ENCODE measurements at places on chromosomes 3 and 15.

DNA sequence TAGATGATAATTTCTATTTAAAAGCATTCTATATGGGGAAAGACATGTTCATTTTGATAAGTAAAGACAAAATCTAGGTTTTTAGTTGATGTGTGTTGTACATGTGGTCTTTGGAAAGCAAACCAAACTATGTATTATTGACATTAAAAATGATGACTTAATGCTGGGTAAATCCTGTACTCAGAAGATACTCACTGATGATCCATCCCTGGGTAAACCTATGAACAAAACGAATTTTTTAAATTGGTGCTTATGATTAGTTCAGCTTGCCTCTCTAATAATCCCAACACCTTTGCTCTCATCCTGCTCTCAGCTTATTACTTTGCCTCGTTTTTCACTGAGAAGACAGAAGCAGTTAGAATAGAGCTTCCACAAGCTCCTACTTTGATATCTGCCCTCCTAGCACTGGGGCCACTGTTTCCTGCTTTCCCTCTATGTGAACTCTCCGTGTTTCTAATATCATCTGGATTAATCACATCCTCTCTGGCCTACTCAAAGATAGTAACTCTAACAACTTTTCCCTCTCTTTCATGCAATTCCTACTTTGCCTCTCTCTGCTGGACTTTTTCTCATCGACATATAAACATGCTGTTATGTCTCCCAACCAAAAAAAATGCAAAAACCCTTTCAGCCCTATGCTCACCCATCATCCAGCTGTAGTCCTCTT is 29.3 kb downstream of the RARRES1 start:
- DNase-seq, result peak; percentile 43

DNA sequence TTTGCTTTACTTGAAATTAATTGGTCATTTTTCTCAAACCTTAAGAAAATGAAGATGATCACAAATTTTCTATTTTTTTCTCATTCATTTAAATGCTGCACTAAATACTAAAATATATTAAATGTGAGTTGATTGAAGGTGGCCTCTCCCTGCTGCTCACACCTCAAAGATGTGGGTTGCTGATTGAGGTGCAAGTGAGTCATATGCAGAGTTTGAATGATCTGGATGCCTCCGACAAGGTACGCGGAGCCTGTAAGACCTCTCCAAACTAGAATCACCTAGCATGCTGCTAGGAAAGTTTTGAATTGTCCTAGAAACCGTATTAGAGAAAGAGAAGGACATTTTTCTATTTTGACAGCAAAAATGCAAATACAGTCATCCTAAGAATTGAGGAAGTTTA is 211.3 kb upstream of the FEZF2 start:
- DNase-seq, result no peak

GRCh38 chr3:13654330-13655060 is 105.6 kb downstream of the FBLN2 start:
- no peak for DNase-seq

GRCh38 chr3:131007256-131007655 is 19.4 kb downstream of the ASTE1 start:
- no peak for DNase-seq

GRCh38 chr3:5187156-5187919 is at the start of gene EDEM1:
TSS of gene EDEM1 (plus strand) at chr3:5187707. CDS start at chr3:5187806, 99 bp downstream.
- DNase-seq, result peak; percentile 99

DNA sequence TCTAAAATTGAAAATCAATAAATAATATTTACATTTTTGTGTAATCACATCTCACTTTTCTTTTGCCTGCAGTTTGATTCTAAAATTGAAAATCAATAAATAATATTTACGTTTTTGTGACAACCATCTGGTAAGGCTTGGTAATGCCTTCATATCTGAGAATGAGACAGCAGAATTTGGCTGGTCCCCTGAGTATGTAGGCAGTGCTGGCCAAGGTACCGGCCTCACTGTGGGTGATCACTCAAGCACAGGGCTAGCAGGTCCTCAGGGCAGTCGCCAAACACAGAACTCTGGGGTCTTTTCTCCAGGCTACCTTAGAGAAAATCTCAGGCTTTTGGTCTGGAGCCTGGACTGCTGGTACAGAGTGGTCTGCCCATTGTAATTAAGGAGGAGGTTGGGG is 26.2 kb downstream of the RTP3 start:
- no peak for DNase-seq

- no peak for DNase-seq
Observed at GRCh38 chr3:178538056-178538455, 1.8 kb downstream of the KCNMB2 start.

DNA sequence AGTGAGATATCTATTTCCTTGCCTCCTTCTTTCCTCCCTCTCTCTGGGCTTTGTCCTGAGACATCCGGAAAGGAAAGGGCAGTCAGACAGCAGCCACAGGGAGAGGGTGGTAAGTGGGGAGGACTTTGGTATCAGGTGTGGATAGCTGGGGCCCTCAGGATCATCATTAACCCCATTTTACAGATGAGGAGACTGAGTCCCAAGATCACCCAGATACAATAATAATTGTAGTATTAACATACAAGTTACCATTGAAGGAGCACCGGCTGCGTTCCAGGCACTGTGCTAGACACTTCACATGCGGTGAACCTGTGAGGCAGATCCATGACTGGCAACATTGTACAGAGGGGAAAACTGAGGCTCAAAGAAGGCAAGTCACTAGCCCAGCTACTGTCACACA is 15.2 kb upstream of the LINGO1 start:
- no peak for DNase-seq

DNA sequence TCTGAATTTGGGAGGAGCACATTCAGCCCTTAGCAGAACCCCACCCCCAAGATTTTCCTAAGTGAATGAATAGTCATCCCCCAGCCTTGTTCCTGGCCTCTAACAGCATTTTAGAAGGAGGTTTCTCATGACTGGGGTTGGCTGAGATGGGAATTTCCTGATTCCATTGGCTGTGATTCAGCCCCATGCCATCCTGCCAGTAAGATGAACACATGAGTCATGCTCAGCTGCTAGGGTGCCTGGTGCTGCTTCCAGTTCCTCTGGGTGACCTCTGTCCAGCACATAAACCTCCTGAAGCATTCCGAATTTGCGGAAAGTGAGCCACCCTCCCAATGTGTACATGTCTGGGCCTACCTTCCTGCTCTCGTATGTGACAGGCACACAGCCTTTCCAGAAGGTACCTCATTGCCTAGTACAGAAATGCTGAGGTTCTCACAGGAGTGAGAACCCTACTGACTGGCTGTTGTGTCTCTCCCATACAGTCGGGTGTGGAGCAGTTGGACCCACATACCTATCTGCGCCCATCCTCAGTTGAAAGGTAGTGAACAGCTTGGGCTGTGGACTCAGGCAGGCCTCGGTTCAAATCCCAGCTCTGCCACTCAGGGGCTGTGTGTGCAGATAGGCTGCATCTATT is 91.7 kb downstream of the APBA2 start:
- DNase-seq, result peak; percentile 89

- DNase-seq, result no peak
Observed at GRCh38 chr15:100093211-100094126, 248.3 kb downstream of the ADAMTS17 start.

DNA sequence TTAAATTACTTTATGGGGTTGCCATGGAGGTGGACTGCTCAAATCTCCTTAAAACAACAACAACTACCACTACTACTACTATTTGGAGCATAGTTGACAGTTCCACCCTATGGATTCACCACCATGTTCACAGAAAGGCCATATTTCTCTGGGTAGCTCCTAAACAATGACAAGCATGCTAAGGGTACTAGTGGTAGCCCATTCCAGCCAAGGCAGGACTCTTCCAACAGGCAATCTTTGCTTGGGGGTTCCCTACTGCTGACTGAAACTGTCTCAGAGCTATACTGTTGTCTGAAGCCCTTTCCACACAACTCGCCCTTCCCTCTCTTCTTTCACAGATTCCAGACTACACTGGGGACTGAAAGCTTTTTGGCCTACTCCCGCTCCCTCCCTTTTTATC is 68.9 kb downstream of the CYP19A1 start:
- no peak for DNase-seq

DNA sequence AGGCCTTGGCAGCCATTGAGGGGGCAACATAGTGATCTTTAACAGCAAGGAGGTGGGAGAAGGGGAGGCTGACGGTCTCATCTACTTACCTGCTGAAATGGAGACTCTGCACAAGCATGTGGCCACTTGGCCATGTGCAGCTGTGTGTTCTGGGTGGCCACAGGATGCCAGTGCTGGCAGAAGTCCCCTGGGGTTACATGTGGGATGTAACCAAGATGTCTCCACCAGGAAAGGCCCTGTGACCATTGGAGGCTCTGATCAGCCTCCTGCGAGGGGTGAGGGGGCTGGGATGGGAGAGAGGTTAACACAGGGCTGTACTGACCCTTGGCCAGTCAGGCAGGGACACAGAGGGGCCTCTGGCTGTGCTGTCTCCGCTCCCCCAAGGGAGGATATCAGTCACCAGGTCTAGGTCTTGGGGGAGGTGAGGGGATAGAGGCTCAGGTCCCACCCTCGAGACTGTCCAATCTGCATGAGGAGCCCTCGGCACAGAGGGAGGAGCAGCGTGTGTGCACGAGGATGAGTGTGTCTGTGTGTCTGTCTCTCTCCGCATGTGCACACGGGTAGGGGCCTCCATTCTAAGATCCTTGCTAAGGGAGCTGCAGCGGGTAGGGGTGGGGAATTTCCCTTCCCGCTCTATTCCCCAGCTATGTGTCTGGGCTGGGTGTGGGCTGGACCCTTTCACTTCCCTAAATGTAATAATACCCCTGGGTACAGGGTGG is 19.5 kb downstream of the PRKCD start:
- no peak for DNase-seq

Measured in AG08396 (cell line).